Activated CD4-positive, alpha-beta T cell treated with anti-CD3 and anti-CD28 coated beads, Interleukin-2, amount 50 U/mL, for 1 hour (primary cell): ENCODE measurements at places on chromosomes 11 and 22.

GRCh38 chr11:131350872-131351271, 19.5 kb upstream of the NTM start:
- no peak for DNase-seq

DNA sequence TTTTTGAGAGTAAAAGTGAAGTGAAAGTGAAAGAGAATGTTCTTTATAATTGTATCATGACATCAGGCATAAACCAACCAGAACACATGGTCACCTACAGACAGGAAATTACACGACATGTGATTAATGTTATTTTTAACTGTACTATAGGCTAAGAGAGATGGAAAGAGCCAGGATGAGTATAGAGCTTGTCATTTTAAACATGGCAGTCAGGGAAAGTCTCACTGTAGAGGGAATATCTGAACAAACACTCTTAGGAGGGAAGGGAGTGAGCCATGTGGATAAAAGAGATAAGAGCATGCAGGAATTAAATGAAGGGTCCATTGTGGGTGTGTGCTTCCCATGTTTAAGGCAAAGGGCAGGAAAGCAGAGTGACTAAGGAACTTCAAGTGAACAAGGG, 599.1 kb upstream of the FAT3 start:
- DNase-seq: no peak

- no peak for DNase-seq
These were observed 14.1 kb downstream of the LARGE2 start for GRCh38 chr11:45936511-45937054.

- no peak for DNase-seq
These were observed 269.0 kb downstream of the FAM76B start for GRCh38 chr11:95520369-95521132.

DNA sequence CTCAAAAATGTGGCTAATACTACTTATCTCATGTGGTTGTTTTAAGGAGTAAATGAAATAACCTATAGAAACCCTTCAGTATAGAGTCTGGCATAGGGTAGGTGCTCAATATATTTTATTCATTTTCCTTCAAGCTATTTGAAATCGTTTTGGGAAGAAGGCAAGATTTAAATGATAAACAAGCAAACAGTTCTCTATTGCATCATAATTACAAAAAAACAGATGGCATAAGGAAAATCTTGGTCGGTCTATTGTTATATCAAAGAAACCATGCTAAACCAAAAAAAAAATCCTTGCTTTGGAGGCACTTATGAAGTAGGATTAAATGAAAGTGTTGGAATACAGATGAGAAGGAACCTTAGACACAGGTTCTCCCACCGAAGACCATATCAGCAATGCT, 4.7 kb downstream of the ZNF202 start:
- no peak for DNase-seq

GRCh38 chr11:35304386-35304775, 115.0 kb downstream of the SLC1A2 start:
- DNase-seq: no peak

DNA sequence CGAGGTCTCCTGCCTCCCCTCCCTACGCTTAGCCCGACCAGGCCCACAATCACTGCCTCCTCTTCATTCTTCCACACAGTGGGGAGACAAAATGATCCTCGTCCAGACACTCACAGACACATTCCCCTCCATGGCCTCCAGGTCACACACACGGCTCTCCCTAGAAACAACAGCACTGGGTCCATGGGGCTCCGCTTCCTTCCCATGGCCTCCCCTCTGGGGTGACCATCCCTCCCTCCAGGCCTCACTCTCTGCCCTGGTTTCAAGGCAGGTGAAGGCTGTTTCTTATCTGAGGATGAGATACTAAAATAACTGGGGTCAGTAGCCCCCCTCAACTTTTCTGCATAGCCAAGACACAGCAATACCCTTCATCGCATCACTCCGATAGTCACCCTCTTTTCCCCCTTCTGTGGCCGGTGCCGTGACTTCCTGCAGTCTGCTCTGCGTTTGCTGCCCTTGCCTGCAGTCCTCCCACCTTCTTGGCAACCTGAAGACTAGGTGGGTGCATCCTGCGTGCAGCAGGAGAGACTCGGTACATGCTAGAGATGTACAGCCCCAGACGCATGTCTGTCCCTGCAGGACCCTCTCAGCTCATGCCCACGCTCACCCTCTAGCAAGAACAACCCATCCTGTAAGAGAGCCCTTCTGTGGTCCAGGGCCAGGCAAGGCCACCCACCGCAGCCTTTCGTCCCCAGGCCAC, 55.8 kb downstream of the CD6 start:
- DNase-seq: no peak

GRCh38 chr22:35021161-35021560, 44.8 kb upstream of the ISX start:
- no peak for DNase-seq

DNA sequence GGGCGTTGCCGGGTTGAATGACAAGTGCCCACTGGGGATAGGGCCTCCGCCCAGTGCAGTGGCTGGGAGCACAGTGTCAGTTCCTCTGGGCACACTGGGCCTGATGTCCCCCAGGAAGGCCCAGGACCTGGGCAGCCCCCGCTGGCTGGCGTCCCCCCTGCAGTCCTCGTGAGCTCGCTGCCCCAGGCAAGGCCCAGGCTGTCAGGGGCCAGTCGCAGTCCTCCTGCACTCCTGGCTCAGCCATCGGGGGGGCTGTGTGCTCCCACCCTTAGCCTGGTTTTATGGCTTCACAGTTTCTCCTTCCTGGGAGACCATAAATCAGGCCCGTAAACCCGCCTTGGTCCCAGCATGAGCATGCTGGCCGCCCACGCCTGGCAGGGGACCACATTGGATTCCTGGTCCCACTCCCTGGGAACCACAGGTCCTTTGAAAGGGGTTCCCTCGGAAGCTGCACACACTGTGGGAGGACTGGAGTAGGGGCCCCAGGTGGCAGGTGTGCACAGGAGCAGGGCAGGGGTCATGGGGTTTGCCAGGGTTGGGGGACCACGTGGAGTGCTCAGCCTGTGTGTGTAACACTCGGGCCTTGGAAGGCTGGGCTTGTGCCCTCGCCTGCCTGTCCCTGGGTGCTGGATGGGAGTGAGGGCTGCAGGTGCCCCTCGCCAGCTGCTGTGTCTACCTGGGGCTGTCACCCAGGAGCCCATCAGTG, 113.6 kb downstream of the KCNQ1OT1 start:
- DNase-seq: no peak
